ENCODE measurements at places on chromosomes 12 and 14.

DNA sequence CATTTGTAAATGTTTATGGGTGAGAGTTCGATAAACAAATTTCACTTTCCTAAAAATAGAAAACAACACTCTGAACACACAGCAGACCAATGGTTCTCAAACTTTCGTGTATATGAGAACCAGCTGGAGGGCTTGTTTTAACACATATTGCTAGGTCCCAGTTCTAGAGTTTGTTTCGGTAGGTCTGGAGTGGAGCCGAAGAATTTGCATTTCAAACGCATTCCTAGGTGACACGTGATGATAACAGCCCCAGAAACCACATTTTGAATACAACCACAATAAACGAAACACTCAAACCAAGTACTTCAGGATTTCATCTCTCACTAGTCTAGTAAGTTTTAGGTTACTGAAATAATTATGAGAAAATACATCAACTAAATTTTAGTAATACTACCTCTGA lies 17.1 kb downstream of the SEC23A start:
- no peak for DNase-seq

DNA sequence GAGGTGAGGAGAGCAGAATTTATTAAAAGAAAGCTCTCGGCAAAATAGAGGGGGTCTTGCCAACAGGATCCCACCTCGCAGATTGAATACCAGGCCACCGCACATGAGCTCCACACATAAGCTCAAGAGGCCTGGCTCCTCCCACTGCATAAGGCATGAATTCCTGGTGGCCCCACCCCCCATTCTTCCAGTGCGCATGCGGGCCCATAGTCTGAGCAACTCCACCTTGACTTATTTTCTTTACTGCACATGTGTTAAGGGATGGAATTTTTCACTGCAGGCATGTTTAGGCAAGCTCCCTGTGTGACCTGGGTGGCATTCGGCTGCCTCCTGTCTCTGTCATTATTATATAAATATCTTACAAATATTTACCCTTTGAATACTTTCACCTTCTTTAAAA lies 412.5 kb downstream of the RMST start:
- no peak for DNase-seq

- no peak for DNase-seq
These were observed 38.3 kb downstream of the SRGAP1 start for GRCh38 chr12:63882844-63883243.

- no peak for DNase-seq
These were observed 81.6 kb downstream of the PLEKHG7 start for GRCh38 chr12:92784356-92784755.

DNA sequence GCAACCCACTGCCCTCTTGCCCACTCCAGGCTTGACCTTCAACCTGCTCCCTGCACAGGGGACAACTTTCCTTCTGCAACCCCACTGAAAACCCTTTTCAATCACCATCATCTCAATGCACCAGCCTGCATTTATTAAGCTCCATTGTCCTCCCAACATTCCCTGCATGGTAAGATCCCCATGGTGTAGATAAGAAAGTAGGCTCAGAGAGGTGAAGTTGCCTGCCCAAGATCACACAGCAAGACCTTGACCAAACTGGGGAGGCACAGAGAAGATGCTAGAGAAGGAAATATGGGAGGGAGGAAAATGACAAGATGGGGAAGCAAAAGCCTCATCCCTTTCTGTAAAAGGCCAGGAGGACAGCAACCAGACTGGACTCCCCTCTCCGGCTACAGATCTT lies 9.8 kb downstream of the MSI1 start:
- no peak for DNase-seq

DNA sequence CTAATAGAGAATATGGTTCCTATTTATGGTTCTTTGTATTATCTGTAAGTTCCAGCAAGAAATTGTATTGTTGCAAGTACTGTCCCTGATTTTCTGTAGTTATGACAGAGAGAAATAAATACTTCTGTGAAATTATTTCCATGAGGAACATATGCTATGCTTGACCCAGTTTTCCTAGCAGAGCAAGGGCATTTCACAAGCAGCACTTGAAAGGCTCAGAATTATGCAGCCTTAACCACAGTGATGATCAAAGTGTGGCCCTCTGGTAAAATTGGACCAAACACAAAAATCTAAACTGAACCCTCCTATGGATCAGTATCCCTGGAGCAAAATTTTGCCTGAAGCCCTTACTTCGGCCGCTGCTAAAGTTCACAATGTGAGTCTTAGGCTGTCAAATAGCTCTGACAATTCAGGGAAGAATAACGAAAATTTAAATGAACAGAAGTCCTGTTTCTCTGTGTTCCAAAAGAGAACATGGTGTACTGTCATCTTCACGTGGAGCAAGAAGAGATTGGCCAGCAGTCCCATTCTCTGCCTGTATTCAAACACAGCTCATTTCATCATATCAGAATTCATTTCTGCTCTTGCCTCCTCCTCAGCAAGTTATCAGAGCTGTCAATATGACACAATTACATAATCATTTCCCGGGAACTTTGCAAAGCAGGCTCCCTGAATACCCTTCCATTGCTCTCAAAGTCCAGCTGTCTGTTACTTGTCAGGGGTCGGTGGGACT lies 471.9 kb downstream of the RPS29 start:
- no peak for DNase-seq

GRCh38 chr12:96249196-96250118 lies 55.3 kb downstream of the ELK3 start:
- no peak for DNase-seq

DNA sequence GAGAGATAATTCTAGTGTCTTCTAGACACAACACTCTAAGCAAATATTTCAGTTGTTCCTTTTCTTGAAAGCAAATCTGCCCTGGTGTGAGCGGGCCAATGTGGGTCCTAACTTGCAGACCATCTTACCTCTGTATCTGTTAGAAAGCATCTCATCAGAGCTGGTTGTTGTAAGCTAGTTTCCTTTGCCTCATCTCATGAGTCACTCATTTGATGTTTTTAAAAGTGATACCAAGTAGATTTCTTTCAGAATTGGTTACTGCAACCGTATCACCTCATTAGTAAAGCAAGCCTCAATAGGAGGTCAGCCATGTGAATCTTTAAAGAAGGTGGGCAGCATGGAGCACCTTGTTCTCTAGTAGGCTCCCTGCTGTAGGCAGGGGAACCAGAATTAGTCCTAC lies 78.6 kb downstream of the DAAM1 start:
- no peak for DNase-seq

GRCh38 chr14:90551070-90551704 lies 154.4 kb downstream of the CALM1 start:
- no peak for DNase-seq

DNA sequence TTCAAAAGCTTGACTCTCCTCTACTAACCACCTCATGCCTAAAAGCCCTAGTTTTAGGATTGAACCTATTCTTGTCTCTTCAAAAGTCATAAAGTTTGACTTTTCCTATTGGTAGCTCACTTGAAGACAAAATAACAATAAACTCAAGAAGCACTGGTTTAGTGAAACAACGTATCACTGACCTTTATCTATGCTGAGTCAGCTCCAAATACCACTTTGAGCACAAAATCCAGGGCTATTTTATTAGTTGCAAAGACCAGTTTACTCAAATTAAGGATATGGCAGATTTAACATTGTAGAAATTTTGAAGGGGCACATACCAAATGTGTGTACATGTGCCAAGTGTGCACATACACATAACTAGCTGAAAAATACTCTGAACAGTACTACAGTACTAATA lies 45.0 kb downstream of the PIK3C2G start:
- DNase-seq, result no peak

GRCh38 chr12:5684989-5685388 lies 253.1 kb downstream of the NTF3 start:
- no peak for DNase-seq

- no peak for DNase-seq
These were observed 175.3 kb downstream of the PHLDA1 start for GRCh38 chr12:75856235-75856634.

GRCh38 chr14:89465876-89466275 lies 48.8 kb upstream of the FOXN3 start:
- DNase-seq, result no peak

DNA sequence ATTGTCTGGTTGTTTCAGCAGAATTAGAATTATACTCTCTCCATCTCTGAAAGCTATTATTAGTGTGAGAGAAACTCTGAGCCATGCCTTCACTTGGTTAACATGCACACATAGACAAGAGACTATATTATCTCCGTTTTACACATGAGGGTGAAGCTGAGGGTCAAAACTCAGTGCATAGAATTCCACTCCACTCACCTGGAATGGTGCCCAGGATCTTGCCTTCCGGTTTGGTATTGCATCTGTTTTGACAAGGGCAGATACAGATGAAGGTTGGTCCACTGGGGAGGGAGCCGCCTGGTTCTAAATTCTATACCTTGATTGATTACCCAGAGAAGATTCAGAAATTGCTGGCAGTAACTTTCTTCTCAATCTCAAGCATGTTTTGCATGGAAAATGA lies 149.5 kb upstream of the PELI2 start:
- DNase-seq, result no peak

- no peak for DNase-seq
These were observed 43.1 kb downstream of the AKAP6 start for GRCh38 chr14:32372154-32372553.

- no peak for DNase-seq
These were observed 1.4 kb downstream of the SIX1 start for GRCh38 chr14:60647837-60648248.

DNA sequence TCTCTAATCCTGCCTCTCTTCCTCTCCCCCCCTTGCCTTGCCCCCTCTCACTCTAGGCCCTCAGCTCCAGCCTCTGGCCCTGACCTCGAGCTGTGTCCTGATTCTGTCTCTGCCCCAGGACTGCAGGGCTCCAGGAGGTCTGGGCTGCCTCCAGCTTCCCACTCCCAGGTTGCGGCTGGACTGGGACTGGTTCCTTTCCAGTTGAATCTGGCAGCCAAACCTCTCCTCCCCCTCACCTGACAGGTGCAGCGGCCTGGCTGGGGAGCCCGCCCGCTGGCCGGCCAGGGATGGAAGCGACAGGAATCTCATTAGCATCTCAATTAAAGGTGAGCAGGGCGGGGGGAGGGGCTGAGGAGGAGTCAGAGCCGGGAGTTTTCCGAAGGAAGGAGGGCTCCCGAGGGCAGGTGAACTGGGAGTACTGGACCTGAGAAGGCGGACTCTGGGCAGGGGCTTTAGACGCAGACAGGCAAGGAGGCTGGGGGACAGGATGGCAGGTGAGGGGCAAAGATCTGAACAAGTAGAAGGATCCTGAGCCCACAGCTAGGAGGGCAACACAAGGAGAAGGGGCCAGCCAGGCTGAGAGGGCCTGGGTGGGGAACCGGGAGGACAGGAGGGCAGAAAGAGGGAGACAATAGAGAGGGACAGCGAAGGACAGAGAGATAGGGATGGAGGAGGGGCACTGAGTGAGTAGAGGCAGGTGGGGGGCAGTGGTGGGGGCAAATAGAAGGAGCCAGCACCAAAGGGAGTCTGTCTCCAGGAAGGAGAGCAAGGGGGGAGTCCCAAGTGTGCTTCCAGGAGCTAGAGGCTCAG lies at the start of gene SCNN1A:
TSS of gene SCNN1A (minus strand) at position 295 of the 810 bp plus-strand sequence. CDS start 780 bp downstream, outside the sequence.
- no peak for DNase-seq

GRCh38 chr14:22280497-22281316 lies 308.3 kb downstream of the DAD1 start:
- no peak for DNase-seq

GRCh38 chr14:81353691-81354323 lies 46.3 kb downstream of the STON2 start:
- no peak for DNase-seq

- DNase-seq, result no peak
These were observed 15.1 kb downstream of the CCDC177 start for GRCh38 chr14:69559581-69560011.

DNA sequence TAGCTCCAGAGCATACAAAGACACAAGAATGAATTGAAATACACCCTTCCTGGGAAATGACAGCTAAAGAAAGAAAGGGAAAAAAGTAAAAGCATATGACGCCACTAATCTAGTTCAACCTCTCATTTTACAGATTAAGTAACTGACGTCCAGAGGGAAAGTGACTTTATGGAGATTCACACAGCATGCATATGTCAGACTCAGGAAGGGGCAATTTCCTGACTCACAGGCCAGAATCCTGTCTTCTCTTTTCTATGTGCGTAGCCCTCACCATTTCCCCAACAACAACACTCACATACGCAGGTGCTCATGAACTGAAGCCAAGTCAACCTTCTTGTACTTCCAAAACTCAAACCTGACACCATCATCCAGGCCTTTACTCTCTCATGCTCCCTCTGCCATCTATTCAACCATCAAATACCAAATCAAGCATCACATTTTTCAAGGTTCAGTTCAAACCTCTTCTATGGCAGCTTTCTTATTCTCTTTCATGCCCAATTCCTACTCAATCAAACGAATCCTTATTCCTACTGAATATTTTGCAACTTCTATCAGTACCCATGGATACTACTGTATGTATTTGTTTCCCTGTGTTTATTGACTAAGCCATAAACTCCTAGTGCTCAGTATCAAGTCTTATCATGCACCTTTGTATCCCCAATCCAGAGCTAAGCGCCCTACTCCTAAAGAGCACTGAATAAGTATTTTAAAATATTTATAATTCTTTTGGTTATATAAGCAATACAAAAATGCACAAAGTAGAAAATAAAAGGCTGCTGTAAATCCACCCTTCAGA lies 52.8 kb downstream of the STXBP6 start:
- no peak for DNase-seq

DNA sequence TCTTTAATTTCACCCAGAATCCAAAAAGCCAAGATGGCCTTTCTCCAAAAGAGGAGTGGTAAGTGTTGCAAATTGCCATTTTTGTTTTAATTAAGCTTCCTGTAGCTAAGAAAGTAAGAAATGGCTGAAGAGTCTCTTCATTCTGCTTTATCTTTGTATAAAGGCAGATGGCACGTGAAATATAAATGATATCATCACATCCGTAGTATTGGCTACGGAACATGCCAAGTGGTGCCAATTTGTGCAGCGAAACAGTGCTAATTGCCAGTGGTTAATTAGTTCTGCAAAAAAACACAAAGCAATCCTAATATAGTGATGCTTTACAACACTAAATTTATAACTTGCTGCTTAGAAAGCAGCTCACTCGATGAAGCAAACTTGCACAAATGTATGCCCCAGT lies 29.4 kb downstream of the PLEKHG7 start:
- DNase-seq, result no peak

- no peak for DNase-seq
These were observed 216.4 kb downstream of the SLC25A21 start for GRCh38 chr14:36955967-36956366.

Data from CD4-positive, alpha-beta T cell treated with Interferon alpha-2 for 1 hour (primary cell).